ENCODE measurements at places on chromosomes 5 and 9. TPM values are rescaled to one million over a fixed set of nuclear protein-coding genes. Genes with fewer than 3 reads are reported as not detected.

GRCh38 chr5:142872217-142872616 is 102.0 kb downstream of the ARHGAP26 start:
- H3K27me3 ChIP-seq: no peaks in the 10 kb centered on the region
- DNase-seq: no peak
- peaks cover 3% of the 10 kb centered on the region for H3K4me1 ChIP-seq
- H3K27ac ChIP-seq: peak overlapping the region; percentile 20
- H3K4me3 ChIP-seq: no peak overlapping the region

GRCh38 chr9:105858006-105858690 is 163.8 kb downstream of the TMEM38B start:
- H3K4me1 ChIP-seq: peaks cover 12% of the 10 kb centered on the region
- H3K27me3 ChIP-seq: no peaks in the 10 kb centered on the region

DNA sequence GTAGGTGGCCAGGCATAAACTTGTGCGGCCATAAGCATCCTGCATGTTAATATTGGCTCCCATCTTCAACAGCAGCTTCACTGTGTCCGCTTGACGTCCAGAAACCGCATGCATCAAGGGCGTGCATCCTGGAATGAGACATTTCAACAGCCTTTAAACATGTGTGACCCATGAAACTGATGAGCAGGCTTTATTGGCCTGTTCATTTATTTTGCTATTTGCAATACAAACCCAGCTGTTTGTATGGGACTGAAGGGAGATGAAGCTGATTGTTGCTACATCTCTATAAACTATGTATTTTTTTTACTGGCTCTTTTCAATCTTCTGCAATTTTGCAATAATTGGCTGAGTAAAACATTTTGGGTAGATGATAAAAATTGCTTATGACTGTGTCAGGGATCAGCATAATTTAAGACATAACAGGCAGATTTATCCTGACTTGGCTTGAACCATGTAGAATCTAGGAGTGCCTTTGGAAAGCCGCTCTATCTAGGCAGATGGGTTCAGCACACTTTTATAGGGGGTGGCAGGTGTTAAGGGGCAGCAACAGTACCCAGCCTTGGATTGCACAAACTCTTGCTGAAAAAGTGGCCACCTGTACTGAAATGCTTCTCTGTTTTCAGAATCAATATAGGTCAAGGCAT is 56.9 kb downstream of the ANKRD55 start:
- H3K27me3 ChIP-seq: no peaks in the 10 kb centered on the region
- DNase-seq: no peak
- no peak overlapping the region for H3K27ac ChIP-seq
- no peaks in the 10 kb centered on the region for H3K4me1 ChIP-seq
- H3K4me3 ChIP-seq: no peak overlapping the region

DNA sequence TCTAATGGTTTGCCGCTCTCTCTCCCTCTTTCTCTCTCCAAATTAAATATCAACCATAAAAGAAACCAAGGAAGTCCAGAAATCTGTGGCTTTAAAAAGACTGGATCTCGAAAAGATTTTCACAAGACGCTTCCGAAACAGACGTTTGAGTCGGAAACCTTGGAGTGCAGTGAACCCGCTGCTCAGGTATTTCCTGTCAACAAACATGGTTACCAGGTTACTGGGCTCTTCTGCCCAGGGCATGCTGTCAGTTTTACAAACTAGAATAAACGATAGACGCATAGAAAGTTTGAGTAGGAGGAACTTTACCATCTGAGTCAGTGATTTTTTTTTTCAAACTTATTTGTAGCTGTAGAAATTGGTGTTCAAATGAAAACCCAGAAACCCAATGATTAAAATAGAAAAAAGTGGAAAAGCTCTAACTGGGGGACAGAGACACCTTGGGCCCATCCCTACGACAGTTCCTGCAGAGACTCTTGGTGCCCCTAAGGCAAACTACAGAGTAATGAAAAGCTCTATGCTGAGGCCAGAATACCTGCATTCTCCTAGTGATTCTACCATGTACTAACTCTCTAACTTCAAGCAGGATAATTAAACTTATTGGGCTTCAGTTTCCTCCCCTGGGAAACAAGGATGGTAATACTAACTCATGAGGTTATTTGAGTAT is 90.0 kb downstream of the DOCK8 start:
- H3K4me1 ChIP-seq: no peaks in the 10 kb centered on the region
- no peak for DNase-seq
- H3K36me3 ChIP-seq: peaks cover 27% of the 10 kb centered on the region
- H3K27me3 ChIP-seq: no peaks in the 10 kb centered on the region
- no peak overlapping the region for H3K27ac ChIP-seq

- no peak for DNase-seq
- no peaks in the 10 kb centered on the region for H3K27me3 ChIP-seq
- no peaks in the 10 kb centered on the region for H3K4me1 ChIP-seq
- no peak overlapping the region for H3K4me3 ChIP-seq
- no peak overlapping the region for H3K27ac ChIP-seq
Measured at GRCh38 chr9:78620764-78621163, 323.8 kb downstream of the PSAT1 start.

GRCh38 chr5:116361171-116361967 is 213.3 kb downstream of the SEMA6A start:
- DNase-seq: no peak
- no peak overlapping the region for H3K27ac ChIP-seq
- H3K36me3 ChIP-seq: no peaks in the 10 kb centered on the region
- H3K27me3 ChIP-seq: no peaks in the 10 kb centered on the region
- no peaks in the 10 kb centered on the region for H3K4me1 ChIP-seq

The ADAMTS6 gene
- total RNA-seq: 11.5 TPM

DNA sequence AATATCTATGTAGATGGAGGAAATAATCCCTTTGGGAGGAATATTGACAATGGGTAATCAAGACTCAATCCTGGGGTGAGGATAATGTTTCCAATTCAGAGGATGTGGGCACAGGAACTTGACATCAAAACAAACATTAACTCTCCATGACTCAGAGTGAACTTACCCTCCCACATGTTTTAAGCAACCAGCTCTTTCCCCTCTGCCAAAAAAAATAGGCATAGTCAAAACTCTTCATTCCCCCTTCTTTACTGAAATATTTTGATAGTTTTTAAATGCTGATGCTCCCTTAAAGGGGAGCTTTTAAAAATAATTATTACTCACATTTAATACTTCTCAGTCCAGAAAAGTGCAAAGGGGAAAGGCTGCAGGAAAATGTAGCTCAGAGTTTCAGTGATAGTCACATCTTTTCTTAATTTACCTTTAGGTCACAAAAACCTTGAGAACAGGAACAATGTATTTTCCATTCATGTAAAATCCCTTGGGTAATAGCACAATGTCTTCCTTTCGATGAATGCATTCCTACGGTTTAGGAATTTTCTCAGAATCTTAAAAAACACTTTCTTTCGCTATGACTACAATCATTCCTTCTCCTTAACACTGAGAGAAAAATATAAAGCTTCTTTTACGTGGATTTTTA is 298.4 kb upstream of the GRAMD2B start:
- H3K36me3 ChIP-seq: no peaks in the 10 kb centered on the region
- no peak for DNase-seq
- H3K27me3 ChIP-seq: no peaks in the 10 kb centered on the region
- no peaks in the 10 kb centered on the region for H3K4me1 ChIP-seq

The SEMA5A gene
- 2.5 TPM for total RNA-seq

- no peak for DNase-seq
- no peaks in the 10 kb centered on the region for H3K36me3 ChIP-seq
- no peak overlapping the region for H3K27ac ChIP-seq
- H3K27me3 ChIP-seq: no peaks in the 10 kb centered on the region
Measured at GRCh38 chr5:43582082-43583005, 20.6 kb upstream of the NNT start.

GRCh38 chr5:159456722-159457465 is 126.6 kb upstream of the IL12B start:
- H3K4me1 ChIP-seq: no peaks in the 10 kb centered on the region
- DNase-seq: no peak
- no peak overlapping the region for H3K4me3 ChIP-seq
- H3K36me3 ChIP-seq: no peaks in the 10 kb centered on the region

- H3K36me3 ChIP-seq: no peaks in the 10 kb centered on the region
- no peak overlapping the region for H3K27ac ChIP-seq
- H3K4me3 ChIP-seq: no peak overlapping the region
Measured at GRCh38 chr5:170552621-170553115, 48.8 kb downstream of the KCNIP1 start.

The CCL27 gene
- total RNA-seq: 4.4 TPM

DNA sequence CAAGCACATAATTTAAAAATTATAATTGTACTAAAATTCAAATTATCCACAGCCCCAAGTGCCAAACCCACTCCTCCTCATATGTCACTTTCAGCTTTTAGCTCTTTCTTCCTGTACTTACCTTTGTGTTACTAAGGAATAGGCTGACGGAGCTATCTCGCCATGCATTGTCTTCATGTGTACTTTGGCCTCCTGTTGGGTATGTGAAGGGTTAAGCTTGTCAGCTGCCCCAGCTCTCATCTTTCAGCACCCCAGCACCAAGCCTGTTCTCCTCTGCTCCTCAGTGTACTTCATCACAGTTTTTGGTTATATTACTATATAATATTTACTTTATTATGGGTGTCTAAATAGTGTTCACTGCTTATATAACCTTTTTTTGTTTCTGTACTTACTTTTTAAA is 46.2 kb downstream of the OSTF1 start:
- peaks cover 56% of the 10 kb centered on the region for H3K36me3 ChIP-seq
- no peak overlapping the region for H3K4me3 ChIP-seq
- no peak overlapping the region for H3K27ac ChIP-seq
- no peak for DNase-seq
- no peaks in the 10 kb centered on the region for H3K4me1 ChIP-seq

DNA sequence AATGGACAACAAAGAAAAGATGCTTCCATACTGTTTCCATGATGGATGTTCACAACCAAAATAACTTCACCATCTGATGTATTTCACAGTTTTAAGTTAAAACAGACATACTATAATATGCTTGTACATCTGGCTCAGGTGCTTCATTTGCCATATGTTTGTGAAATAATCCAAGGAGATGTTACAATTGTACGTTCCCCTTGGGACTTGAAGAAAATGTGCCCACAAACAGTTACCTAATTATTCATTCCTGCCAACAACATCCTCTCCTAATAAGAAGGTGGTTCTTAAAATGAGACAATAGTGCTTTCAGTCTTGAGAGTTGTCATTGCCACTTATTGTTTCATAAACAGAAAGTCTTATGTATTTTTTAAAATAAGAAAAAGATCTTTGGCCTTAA is 33.1 kb upstream of the SMARCA2 start:
- H3K27me3 ChIP-seq: no peaks in the 10 kb centered on the region
- H3K4me1 ChIP-seq: no peaks in the 10 kb centered on the region
- no peak for DNase-seq
- H3K36me3 ChIP-seq: no peaks in the 10 kb centered on the region

The IL5 gene
- total RNA-seq: not detected

DNA sequence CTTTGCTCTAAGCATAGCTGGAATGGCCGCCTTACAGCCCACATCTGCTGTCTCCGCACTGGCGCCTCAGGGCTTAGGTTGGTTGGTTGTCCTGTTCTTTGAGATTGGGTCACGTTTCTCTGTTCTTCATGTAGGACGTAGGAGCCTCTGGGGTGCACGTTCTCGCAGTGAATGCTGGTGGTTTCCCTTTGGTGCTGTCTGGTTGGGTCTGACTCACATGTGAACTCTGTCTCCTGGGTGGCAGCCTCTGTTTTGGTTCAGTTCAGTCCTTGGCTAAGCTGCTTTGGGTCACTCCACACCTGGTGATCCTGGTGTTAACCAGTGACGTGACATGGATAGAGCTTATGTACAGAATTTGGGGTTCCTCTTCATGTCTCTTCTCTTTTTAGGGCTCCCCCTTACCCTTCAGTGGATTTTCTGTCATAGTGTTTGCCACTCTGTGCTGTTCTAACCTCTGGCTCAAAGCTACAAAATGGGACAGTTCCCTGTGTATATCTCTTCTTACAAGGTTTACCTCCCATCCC is 12.6 kb upstream of the LPCAT1 start:
- no peaks in the 10 kb centered on the region for H3K36me3 ChIP-seq
- DNase-seq: peak; percentile 54
- peak overlapping the region; percentile 80 for H3K27ac ChIP-seq
- peaks cover 3% of the 10 kb centered on the region for H3K4me1 ChIP-seq
- no peaks in the 10 kb centered on the region for H3K27me3 ChIP-seq
- no peak overlapping the region for H3K4me3 ChIP-seq

GRCh38 chr9:13142776-13143175 is 136.7 kb downstream of the MPDZ start:
- no peaks in the 10 kb centered on the region for H3K4me1 ChIP-seq
- no peaks in the 10 kb centered on the region for H3K27me3 ChIP-seq
- no peak overlapping the region for H3K4me3 ChIP-seq
- no peak for DNase-seq
- no peak overlapping the region for H3K27ac ChIP-seq

DNA sequence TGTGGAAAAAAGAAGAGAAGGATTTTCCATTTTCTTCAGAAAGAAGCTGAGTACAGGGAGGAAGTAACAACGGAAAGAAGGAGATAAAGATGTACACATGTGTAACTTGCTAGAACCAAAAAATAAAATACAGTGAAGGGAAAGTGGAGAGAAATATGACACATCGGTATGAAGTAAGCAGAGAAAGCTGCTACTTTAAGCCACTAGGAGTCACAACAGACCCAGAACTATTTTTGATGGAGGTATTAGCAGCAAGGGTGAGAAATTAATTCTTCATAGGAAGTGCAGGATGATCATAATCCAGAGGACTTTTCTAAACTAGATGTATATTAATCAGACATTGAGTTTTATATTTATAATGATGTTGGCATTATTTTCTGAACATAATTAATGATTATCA is 88.5 kb downstream of the FAM174A start:
- no peak overlapping the region for H3K4me3 ChIP-seq
- H3K27me3 ChIP-seq: no peaks in the 10 kb centered on the region
- no peak for DNase-seq
- no peaks in the 10 kb centered on the region for H3K36me3 ChIP-seq

- no peaks in the 10 kb centered on the region for H3K27me3 ChIP-seq
- DNase-seq: no peak
- no peaks in the 10 kb centered on the region for H3K36me3 ChIP-seq
- no peak overlapping the region for H3K27ac ChIP-seq
- H3K4me3 ChIP-seq: no peak overlapping the region
Measured at GRCh38 chr5:39992617-39993202, 567.9 kb upstream of the DAB2 start.

- H3K4me1 ChIP-seq: peaks cover 18% of the 10 kb centered on the region
- H3K36me3 ChIP-seq: no peaks in the 10 kb centered on the region
- no peak for DNase-seq
Measured at GRCh38 chr5:163917747-163918146, 412.3 kb downstream of the MAT2B start.

The NUTM2G gene
- total RNA-seq: not detected

The GABRB2 gene
- total RNA-seq: 0.85 TPM

- no peaks in the 10 kb centered on the region for H3K36me3 ChIP-seq
- H3K27ac ChIP-seq: peak overlapping the region; percentile 58
Measured at GRCh38 chr9:86099701-86100364, 475 bp upstream of the GOLM1 start.

The CLIC3 gene
- 13.6 TPM for total RNA-seq

The PCDHB13 gene
- total RNA-seq: 0.14 TPM

The CDC20B gene
- 0.19 TPM for total RNA-seq

DNA sequence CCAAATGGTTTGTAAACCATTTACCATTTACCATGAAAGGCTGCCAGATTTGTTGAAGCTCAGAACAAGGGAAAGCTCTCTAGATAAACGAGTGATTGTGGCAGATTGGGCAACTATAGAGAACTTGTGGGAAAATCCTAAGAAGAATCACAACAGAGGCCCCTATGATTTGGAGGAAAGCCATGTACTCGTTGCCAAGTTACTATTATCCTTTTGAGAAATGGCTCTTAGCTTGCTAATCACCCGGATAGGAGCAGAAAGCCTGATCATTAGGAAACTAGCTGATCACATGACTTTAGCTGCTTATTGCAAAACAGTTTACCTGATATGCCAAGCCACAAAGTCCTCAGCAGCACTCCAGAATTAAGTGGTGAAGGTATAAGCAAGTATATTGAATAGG is 23.5 kb upstream of the ATG10 start:
- no peaks in the 10 kb centered on the region for H3K36me3 ChIP-seq
- H3K27ac ChIP-seq: no peak overlapping the region
- no peak for DNase-seq
- no peak overlapping the region for H3K4me3 ChIP-seq
